Dermis blood vessel endothelial cell (primary cell): ENCODE measurements at places on chromosomes 7 and 10. TPM values are rescaled to one million over a fixed set of nuclear protein-coding genes. Genes with fewer than 3 reads are reported as not detected.

VPS50 gene
- total RNA-seq: 40.8 and 41.3 TPM in 2 replicates

AASS gene
- total RNA-seq: 39.7 and 44.5 TPM in 2 replicates

DGKI gene
- 2.7 and 3.9 TPM in 2 replicates for total RNA-seq

PNLIPRP1 gene
- not detected in 2 replicates for total RNA-seq

KLF14 gene
- total RNA-seq: under 0.01 TPM in 1 of 2 replicates, not detected in the other

PNLIPRP3 gene
- under 0.01 TPM in 1 of 2 replicates, not detected in the other for total RNA-seq

CYP2E1 gene
- total RNA-seq: 0.17 and 0.23 TPM in 2 replicates

NSUN6 gene
- 3.6 and 7.3 TPM in 2 replicates for total RNA-seq

SPDYE2B gene
- total RNA-seq: not detected in 2 replicates

CUBN gene
- 6.1 and 27.5 TPM in 2 replicates for total RNA-seq

DNA sequence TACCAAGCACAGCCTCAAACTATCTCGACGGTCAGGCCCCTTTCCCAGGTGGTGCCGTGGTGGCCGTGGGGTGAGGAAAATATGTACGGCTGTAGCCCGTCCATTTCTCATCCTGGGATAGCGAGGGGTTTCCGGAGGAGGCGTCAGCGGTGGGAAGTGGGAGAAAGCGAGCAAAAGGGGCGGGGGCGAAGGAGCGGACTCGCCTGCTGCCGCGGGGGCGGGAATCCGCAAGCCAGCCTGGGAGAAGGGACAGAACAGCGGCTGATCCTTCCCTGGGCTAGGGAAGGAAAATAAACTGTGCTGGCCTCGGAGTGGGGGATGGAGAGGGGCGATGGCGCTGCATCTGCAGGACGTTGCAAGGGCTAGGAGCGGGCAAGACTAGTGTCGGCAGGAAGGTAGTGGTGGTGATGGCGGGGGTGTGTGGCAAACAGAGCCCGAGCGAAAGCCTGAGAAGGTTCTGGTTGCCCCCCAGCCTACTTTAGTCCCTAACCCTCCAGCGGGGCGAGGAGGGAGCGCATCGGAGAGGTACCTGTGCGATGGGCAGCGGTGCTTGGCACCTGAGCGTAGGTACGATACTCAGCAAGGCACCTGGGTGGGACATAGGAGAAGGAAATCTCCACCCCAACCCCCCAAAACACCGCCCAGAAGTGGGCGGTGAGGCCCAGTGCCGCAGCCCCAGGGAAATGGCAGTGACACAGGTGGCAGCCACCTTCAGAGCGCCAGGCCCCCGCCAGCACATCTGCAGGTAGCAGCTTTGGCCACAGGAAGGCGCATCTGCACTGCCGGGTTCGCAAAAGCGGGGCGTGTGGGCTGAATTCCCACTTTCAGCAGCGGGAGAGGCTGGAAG is 49.9 kb upstream of the STEAP1B start:
- DNase-seq: peak; percentile 39

GRCh38 chr10:94219829-94220228 is 142.9 kb downstream of the NOC3L start:
- no peak for DNase-seq

- DNase-seq: peak; percentile 26
Observed at GRCh38 chr10:92923416-92923815, 75.1 kb downstream of the EXOC6 start.

DNA sequence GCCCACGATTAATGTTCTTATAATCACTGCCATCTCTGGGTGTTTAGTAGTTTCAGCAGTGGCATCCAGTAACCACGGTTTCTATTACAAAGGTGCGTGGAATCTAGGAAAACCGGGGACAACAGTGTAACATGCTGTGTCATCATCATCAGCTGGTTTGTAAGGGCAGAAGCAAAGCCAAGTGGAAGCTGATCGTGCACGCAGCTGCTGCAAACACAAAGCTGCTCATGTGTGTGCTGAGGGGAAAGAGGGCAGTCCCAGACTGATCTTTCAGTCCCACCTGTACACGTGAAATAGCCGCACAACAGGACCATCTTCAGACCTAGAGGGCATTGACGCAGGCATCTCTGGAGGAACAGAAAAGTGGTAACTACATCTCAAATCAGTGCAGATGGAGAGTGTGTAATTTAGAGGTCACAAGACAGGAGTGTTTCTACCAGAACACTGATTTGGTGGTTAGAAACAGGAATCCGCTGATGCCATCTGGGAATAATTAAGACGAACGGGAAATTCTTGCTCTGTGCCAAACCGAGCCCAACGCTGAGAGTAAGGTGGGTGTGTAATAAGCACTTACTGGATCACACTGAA is 13.4 kb downstream of the ANKRD16 start:
- DNase-seq: peak; percentile 49

- DNase-seq: no peak
Observed at GRCh38 chr10:22489975-22490374, 144.7 kb downstream of the SPAG6 start.

- DNase-seq: no peak
Observed at GRCh38 chr7:30434140-30434799, 44.3 kb downstream of the NOD1 start.

- peak; percentile 33 for DNase-seq
Observed at GRCh38 chr10:88254091-88254490, 329.0 kb downstream of the RNLS start.

DNA sequence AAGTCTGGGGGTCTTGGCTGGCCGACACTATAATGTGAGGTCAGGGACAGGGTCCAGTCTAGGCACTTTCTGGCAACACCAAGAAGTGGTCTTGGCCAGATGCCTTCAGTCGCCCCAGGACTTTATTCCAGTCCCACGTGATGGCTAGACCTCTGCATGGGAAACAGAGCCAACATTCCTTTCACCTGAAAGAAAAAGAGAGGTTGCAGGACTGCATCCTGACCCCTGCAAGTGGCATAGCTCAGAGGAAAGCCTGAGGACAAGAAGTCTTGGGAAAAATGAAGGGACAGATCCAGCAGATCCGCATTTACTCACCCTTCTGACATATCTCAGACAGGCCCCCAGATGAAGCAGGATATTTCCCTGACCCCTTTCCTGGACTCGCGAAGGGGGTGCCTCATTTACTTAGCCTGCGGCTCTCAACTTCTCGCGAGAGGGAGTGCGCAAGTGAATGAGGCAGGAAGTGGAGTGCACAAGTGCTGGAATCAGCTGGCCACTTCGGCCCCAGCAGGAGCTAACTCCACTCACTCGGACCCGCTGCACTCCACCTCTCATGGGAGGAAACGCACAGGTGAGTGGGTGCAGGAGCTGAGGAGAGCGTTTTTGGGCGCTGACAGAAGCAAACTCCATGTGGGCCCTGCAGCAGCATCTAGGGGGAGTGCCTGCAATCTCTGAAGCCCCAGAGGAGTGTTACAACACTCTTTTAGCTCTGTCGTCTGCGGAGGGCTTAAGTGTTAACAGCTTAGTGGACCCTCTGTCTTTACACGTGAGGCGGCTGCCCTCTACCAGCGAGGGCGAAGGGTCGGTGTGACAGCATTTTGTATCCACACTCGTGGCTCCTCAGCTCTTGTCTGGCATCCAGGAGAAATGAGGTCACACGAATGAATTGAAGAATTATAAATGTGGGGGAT is 916.2 kb upstream of the GHITM start:
- DNase-seq: no peak

DNA sequence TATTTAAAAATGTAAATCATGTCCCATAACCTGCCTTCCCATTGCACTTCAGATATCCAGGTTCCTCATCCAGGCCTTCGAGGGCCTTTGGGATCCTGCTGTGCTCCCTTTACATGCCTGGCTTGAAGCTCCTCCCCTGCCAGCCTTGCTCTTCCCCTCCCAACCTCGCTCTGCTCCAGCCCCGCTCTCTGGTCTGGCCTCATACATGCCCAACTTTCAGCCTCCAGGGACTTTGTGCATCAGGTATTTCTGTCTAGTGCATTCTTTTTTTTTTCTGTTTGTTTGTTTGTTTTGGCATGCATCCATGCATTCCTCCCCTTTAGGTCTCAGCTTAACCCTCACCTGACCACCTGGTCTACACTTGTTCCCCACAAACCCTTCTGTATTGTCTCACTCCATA is 160.3 kb downstream of the SNX10 start:
- no peak for DNase-seq

DNA sequence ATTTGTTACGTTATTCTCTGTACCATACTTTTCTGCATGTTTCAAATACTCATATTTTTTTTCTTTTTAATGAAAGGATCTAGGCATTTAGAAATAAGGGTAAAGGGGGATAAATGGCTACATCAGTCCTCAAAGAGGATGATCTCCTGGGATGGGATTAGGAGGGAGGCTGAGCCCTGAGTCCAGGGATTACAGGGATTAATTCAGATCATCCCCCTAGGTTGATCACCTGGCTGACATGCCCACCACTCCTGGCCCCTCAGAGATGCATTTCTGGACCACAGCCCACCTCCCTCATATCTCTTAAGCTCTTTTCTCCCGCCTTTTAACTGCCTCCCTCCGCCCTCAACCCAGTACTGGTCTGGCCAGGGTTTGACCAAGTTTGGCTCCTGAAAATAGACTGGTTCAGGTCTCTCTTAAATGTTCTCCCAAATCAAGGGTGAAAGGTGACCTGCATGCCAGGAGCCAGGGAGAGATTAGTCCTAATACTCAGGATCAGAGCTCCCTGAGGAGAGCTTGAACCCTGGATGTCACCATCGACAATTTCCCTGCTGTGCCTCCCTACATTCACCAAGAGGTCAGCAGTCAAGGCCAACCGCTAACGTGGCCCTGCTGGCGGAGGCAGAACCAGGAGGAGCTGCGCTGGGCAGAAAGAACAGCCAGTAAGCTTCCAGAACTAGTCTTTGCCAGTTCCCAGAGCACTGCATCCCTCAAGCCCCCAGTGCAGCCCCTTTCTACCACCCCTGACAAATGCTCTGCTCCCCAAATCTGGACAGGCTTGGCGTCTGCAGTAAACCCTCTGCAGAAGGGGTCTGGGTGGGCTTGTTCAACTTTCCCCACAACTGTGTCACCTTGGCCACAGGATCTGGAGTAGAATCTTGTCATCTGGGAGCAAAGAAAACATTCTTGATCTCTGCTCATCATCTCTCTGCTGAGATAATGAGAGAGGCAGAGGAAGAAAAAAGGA is 3.0 kb upstream of the CCDC136 start:
- no peak for DNase-seq

DNA sequence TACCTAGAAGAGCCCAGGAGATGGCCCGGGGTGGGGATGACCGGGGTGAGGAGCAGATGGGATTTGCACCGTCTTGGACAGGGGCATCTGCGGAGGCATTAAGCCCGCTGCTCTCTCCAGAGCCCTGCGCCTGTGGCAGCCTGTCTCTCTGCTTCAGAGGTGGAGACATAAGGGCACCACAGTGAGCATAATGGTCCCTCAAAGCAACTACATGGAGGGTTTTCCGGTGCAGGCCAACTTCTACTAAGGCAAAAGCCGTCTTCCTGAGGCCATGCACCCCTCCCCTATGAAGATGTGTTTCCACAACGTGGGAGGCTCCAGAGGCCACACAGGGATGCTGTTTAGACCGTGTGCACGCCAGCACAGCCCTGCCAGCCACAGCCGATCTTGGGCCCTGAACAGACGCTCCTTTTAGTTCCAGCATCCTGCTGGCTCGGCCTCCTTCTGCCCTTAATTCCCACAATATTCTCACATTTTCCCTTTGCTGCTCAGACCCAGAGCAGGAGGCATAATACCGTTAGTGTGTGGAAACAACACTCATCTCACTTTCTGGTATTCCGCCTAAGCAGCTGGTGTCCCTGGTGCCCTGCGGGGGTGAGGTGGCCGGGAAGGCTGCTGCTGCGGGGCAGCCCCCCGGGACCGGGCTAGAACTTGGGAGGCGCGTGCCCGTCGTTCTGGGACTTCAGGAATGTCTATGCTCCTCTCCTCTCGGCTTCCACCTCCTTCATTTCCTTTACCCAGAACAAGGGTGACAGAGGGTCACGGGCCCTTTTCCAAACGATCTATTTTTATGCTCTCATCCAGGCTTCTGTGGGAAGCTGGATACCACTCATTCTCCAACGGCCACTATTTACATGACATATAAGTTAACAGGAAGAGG is 266.9 kb downstream of the TNS3 start:
- DNase-seq: peak; percentile 39
